GM23248 (cell line): ENCODE measurements at places on chromosomes 1 and 21. TPM values are rescaled to one million over a fixed set of nuclear protein-coding genes. Genes with fewer than 3 reads are reported as not detected.

KCNQ4 gene
- not detected in 2 replicates for total RNA-seq

OR2L3 gene
- total RNA-seq: not detected in 2 replicates

RBM11 gene
- total RNA-seq: not detected in 2 replicates

ACTN2 gene
- not detected in 2 replicates for total RNA-seq

DMAP1 gene
- total RNA-seq: 9.6 and 16.0 TPM in 2 replicates

CCDC190 gene
- total RNA-seq: not detected in 2 replicates

ATP1A2 gene
- 0.11 and 0.13 TPM in 2 replicates for total RNA-seq

TNFRSF4 gene
- not detected in 2 replicates for total RNA-seq

TBX19 gene
- 1.2 and 2.3 TPM in 2 replicates for total RNA-seq

KIF2C gene
- total RNA-seq: 14.2 and 16.9 TPM in 2 replicates

TMEM240 gene
- total RNA-seq: 1.1 and 3.3 TPM in 2 replicates

TMEM269 gene
- total RNA-seq: not detected in 2 replicates

SLC45A1 gene
- total RNA-seq: 0.25 and 0.97 TPM in 2 replicates

CCDC27 gene
- not detected in 2 replicates for total RNA-seq

USP21 gene
- 6.3 and 10.5 TPM in 2 replicates for total RNA-seq

DIO1 gene
- total RNA-seq: not detected in 2 replicates

SLC5A3 gene
- total RNA-seq: 9.5 and 10.8 TPM in 2 replicates

UBE4B gene
- 27.6 and 29.3 TPM in 2 replicates for total RNA-seq

SLC25A34 gene
- total RNA-seq: 0.13 and 0.54 TPM in 2 replicates

BATF3 gene
- 0.86 and 1.4 TPM in 2 replicates for total RNA-seq

LENEP gene
- not detected in 2 replicates for total RNA-seq

KCNK1 gene
- total RNA-seq: 4.0 and 6.7 TPM in 2 replicates

HPCAL4 gene
- total RNA-seq: not detected in 2 replicates

THEM5 gene
- not detected in 2 replicates for total RNA-seq

PLEKHN1 gene
- 1.4 and 2.1 TPM in 2 replicates for total RNA-seq

TRIM67 gene
- not detected in 2 replicates for total RNA-seq

KRTAP15-1 gene
- total RNA-seq: not detected in 2 replicates

TMEM69 gene
- total RNA-seq: 7.8 and 30.3 TPM in 2 replicates

SNX7 gene
- total RNA-seq: 49.1 and 59.7 TPM in 2 replicates

FNDC5 gene
- 0.76 TPM in 1 of 2 replicates, not detected in the other for total RNA-seq

STYXL2 gene
- total RNA-seq: not detected in 2 replicates

OPRD1 gene
- not detected in 2 replicates for total RNA-seq

ZBTB8A gene
- total RNA-seq: 5.3 and 5.6 TPM in 2 replicates

ZFYVE9 gene
- 26.9 and 28.1 TPM in 2 replicates for total RNA-seq

RPS6KC1 gene
- 16.4 and 27.2 TPM in 2 replicates for total RNA-seq

DLGAP3 gene
- total RNA-seq: 0.11 TPM in 1 of 2 replicates, not detected in the other

SPTA1 gene
- total RNA-seq: not detected in 2 replicates

EFNA1 gene
- total RNA-seq: not detected in 2 replicates

CRP gene
- total RNA-seq: not detected in 2 replicates

ZSWIM5 gene
- 0.54 and 1.1 TPM in 2 replicates for total RNA-seq

ITGB2 gene
- total RNA-seq: 1.3 and 2.1 TPM in 2 replicates

GBP3 gene
- 59.9 and 63.5 TPM in 2 replicates for total RNA-seq

SHE gene
- total RNA-seq: not detected in 2 replicates

NHLH1 gene
- total RNA-seq: not detected in 2 replicates

CYP4Z1 gene
- total RNA-seq: not detected in 2 replicates

MYBPH gene
- 0.11 and 1.4 TPM in 2 replicates for total RNA-seq

ATAD3C gene
- not detected in 2 replicates for total RNA-seq

NGF gene
- total RNA-seq: 27.1 and 28.1 TPM in 2 replicates

PKN2 gene
- total RNA-seq: 22.3 and 32.6 TPM in 2 replicates

HAO2 gene
- not detected in 2 replicates for total RNA-seq

ANKRD34A gene
- total RNA-seq: 0.25 and 1.3 TPM in 2 replicates

FAM177B gene
- total RNA-seq: not detected in 2 replicates

SMCP gene
- not detected in 2 replicates for total RNA-seq

DIRAS3 gene
- total RNA-seq: 4.8 and 12.1 TPM in 2 replicates

SUSD4 gene
- 2.0 and 3.9 TPM in 2 replicates for total RNA-seq

PROK1 gene
- total RNA-seq: not detected in 2 replicates

ANGPTL1 gene
- 3.5 and 4.7 TPM in 2 replicates for total RNA-seq

ST6GALNAC3 gene
- not detected in 2 replicates for total RNA-seq
